ENCODE measurements at places on chromosomes 4 and X.
A peak's percentile ranks its signal among the peaks of the same experiment; 100 is the strongest.

- no peak for DNase-seq
Measured at GRCh38 chr4:169657470-169658107, 37.2 kb downstream of the CLCN3 start.

DNA sequence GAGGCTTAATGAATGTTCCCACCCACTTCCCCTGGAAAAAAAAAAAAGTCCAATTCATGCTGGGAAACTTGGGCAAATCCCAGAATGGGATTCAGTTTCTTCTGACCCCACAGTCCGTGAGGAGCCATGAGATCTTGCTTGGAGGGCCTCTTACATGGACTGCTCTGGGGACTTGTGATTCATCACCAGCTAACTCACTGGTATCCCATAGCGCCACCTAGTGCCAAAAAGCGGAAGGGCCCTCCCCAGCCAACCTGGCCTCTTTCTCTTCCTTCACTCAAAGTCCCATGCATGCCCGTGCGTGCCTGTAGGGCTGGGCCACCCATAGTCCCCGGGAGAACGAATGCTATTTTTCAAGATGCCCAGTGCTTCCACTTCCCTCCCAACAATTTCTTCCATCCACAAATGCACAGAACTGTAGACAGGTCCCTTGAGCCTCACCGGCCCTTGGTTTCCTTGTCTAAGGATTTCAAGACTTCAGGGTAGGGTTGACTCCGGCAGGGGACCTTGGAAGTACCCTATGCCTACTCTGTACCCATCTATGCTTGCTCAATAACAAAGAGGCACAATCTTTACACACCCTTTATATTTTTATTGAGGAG lies 5.1 kb downstream of the RTL5 start:
- peak; percentile 70 for DNase-seq

DNA sequence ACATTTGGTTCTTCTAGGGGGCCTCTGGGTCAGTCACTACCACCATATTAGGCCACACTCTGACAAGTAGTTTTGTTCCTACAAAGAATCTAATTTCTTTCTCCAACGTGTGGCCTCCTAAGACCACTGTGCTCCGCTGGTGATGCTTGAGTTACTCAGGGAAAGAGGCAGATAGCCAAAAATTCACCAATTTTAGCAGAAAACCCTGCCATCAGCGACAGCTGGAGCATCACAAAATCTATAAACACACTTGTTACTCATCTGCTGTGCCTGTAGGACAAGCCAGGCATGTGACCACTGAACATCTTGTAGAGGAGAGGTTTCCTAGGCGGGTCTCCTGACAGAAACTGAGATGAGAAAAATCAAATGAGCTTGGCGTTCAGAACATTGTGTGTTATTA lies 105.4 kb downstream of the SYNPO2 start:
- DNase-seq, result no peak

DNA sequence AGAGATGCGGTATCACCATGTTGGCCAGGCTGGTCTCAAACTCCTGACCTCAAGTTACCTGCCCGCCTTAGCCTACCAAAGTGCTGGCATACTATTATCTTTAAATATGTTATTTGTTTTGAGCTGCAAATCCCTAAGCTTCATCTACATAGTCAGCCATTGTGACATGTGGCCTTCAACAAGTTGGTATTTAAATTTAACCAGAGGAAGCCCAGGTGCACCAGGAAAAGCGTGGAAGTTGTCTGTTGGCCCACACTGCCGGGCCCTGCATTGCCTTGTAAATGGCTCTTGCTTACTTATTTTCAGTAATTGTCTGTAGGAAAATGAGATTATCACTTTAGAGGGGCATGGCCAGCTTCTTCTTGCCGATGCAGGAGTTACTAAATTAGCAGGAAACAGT lies 6.0 kb downstream of the WWC2 start:
- no peak for DNase-seq

DNA sequence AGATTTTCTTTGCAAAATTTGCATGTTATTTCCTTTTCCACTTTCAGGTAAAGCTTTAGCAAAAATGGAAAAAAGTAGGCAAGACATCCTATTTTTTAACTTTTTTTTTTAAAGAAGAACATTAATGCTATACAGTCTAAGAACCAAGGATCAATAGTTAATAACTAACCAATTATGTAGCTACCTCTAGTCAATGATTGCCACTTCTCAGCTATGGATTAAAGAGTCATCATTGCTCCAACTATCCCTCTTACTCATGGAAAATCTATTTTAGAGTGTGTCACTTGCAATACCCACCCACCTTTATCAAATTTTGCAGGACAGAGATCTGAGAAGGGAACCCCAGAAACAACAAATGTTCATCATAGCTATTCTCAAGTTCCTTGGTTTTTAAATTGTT lies 223.1 kb downstream of the ANK2 start:
- DNase-seq, result no peak

DNA sequence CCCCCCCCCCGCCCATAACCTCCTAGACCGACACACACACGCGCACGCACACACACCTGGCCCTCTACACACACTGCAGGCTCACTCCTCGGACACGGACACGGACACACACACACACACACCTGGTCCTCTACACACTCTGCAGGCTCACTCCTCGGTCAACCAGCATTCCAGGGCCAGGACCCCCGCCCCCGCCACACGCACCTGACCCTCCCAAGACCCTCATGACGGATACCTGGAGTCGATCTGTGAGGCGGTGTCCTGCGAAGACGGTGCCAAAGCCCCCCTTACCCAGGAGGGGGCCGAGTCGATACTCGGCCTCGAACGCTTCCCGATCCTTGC lies 552 bp downstream of the PIM2 start:
- DNase-seq, result no peak

GRCh38 chrX:78624962-78625909 lies 33.9 kb downstream of the RTL3 start:
- DNase-seq, result no peak

- DNase-seq, result peak; percentile 7
Measured at GRCh38 chr4:71186566-71187403, 152.0 kb upstream of the SLC4A4 start.

DNA sequence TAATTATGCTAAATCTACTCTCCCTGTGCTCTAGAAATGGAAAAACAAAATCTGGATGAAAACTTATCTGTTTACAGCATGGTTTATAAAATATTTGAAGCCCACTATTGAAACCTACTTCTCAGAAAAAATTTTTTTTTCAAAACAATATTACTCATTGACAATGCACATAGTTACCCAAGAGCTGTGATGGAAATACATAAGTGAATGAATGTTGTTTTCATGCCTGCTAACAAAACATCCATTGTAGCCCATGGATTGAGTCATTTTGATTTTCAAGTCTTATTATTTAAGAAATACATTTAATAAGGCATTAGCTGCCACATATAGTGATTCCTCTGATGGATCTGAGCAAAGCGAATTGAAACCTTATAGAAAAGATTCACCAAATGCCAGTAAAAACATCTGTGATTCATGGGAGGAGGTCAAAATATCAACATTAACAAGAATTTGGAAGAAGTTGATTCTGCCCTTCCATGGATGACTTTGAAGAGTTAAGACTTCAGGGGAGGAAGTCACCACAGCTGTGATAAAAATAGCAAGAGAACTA lies 144.7 kb upstream of the HHIP start:
- no peak for DNase-seq

- no peak for DNase-seq
Measured at GRCh38 chrX:93422693-93423092, 250.7 kb downstream of the NAP1L3 start.

DNA sequence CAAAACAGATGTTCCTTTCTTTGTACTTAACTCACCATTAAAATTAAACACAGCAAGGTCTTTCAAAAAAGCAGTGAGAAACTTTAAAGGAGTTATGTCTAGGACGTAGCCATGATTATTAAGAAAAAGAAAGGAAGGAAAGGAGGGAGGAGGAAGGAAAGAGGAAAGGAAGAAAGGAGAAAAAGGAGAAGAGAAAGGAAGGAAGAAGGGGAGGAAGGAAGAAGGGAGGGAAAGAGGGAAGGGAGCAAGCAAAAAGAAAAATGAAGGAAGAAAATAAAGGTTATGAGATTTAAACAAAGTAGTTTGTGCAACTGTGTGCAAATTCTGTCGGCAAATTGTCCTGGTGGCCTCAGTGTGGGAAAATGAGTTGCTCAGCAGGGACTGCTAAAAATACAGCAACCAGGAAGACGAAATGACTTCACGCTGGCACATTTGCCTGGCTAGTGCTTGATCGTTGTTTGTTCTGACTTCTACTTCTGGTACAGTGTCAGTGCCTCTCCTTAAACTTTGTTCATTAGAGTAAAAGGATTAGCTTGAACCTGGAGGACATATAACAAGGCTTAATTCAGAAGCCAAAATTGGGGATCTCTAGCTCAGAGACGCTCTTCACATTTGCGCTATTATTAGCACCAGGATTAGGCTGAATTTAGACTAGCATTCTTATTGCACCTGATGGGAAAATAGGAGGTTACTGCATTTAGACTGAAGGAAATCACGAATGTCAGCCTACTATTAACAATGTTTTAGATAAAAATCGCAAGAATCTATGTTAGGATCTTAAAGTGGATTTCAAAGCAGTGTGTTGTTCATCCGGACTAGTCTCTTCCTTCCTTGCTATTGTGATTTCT lies 81.2 kb downstream of the DCK start:
- DNase-seq, result no peak

- no peak for DNase-seq
Measured at GRCh38 chrX:135087867-135088266, 32.5 kb downstream of the ETDB start.

- no peak for DNase-seq
Measured at GRCh38 chr4:3492741-3493719, 29.9 kb downstream of the DOK7 start.

DNA sequence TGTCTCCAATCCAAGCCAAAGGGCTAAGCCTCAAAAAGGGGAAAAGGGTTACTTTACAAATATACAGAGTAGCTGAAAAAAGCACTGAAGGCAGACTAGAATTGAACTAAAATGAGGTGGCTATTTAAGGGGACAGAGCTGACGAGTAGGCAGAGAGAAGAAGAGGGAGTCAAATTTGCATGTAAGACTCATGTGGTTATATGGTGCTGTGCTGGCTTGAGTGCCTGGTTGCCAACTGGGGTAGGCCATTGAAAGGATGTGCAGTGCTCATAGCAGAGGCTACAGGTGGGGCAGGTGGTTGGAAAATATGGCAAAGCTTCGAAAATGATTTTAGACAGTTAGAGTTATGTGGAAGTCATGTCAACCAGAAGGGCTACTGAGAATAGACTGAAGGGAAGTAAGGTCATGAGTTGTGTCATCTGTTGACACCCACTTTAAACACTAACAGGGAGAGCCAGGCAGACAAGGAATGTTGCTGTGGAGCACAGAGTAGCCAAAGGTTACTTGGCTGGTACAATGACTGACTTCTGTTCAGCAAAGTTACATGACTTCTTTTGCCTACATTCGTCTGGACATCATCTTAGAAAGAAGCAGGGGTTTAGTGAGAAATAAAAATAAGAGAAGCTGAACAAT lies 1210.4 kb downstream of the ADGRL3 start:
- DNase-seq, result no peak

- DNase-seq, result no peak
Measured at GRCh38 chr4:15805583-15806517, 27.7 kb downstream of the CD38 start.

DNA sequence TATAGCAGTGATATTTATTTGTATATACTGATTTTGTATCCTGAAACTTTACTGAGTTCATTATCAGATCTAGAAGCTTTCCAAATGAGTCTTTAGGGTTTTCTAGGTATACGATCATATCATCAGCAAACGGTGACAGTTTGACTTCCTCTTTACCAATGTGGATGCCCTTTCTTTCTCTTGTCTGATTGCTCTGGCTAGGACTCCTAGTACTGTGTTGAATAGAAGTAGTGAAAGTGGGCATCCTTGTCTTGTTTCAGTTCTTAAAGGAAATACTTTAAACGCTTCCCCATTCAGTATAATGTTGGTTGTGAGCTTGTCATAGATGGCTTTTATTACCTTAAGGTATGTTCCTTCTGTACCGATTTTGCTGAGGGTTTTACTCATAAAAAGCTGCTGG lies 37.5 kb downstream of the CBR4 start:
- DNase-seq, result no peak

DNA sequence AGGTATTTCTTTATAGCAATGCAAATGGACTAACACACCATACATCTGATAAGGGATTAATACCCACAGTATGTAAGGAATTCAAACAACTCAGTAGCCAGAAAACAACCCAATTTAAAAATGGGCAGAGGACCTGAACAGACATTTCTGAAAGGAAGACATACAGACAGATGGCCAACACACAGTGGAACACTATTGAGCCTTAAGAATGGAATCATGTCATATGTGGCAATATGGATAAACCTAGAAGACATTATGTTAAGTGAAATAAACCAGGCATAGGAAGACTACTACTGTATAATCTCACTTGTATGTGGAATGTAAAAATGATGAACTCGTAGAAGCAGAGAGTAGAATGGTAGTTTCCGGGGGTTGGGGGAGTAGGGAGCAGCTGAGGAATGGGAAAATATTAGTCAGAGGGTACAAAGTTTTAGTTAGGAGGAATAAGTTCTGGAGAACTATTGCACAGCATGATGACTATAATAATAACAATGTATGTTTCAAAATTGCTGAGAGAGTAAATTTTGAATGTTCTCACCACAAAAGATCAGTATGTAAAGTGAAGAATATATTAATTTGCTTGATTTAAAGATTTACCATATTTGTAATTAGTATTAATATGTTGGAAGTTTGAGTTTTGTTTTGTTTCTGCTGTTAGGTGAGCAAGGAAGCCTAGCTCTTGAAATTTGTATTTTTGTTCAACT lies 25.2 kb downstream of the WDR44 start:
- DNase-seq, result no peak

GRCh38 chr4:147839663-147840062 lies 107.8 kb downstream of the ARHGAP10 start:
- no peak for DNase-seq

GRCh38 chrX:17465802-17466201 lies 90.8 kb downstream of the NHS start:
- DNase-seq, result no peak

GRCh38 chr4:64432674-64433073 lies 23.4 kb upstream of the TECRL start:
- DNase-seq, result no peak

DNA sequence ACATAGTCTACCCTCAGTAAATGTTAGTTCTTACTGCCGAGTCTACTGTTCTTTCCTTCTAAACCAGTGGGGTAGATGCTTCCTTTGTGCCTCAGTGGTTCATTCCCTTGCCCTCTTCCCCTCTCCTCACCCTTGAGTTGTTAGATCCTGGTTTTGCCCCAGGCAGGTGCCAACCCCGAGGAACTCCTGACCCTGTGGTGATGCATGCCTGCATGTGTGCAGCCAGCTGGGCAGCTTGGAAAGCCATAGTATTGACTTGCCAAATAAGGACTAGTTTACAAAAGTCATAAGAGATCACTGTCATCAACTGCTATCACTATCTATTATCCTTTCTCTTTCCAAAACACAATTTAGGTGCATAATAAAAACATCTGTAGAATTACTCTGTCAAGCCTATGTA lies 50.9 kb downstream of the REPS2 start:
- DNase-seq, result no peak

DNA sequence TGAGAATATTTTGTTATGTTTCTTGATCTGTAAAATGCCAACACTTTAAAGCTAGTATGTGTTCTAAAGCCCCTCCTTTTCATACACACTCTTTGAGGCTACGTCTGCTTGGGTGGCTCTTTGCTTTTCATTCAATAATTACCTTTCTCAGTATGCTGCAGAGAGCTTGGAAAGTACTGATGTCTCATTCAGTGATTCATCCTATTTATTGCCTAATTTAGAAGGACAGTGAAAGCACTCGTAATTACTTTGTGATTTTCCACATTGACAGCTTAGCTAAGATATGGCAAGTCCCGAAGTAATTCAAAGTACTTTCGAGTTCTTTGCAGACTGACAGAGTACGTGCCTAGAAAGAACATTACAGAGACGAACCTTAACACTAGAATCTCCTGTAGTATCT lies 57.2 kb downstream of the BMP15 start:
- no peak for DNase-seq

GRCh38 chr4:75089206-75089605 lies 156.3 kb downstream of the PARM1 start:
- no peak for DNase-seq

Data from activated effector memory CD4-positive, alpha-beta T cell treated with Interleukin-2 at 50 U/mL for 16 hours (primary cell).